Cardiac septum (tissue), 1 donor: ENCODE measurements at places on chromosomes 1 and 21. TPM values are rescaled to one million over a fixed set of nuclear protein-coding genes. Genes with fewer than 3 reads are reported as not detected.
A peak's percentile ranks its signal among the peaks of the same experiment; 100 is the strongest.

The ZMYND12 gene
- total RNA-seq, result 1.6 TPM

The ZNF593OS gene
- not detected for total RNA-seq

GRCh38 chr1:172351754-172352161, 68.7 kb upstream of the C1orf105 start:
- DNase-seq, result no peak

The WNT9A gene
- 6.5 TPM for total RNA-seq

The OPRD1 gene
- total RNA-seq, result not detected

The PGLYRP3 gene
- not detected for total RNA-seq

The L1TD1 gene
- 0.67 TPM for total RNA-seq

The LAX1 gene
- total RNA-seq, result 0.40 TPM

The DNAI4 gene
- 10.9 TPM for total RNA-seq

- no peak for DNase-seq
Measured at GRCh38 chr1:240768979-240769378, 157.0 kb upstream of the GREM2 start.

The PTGFRN gene
- total RNA-seq, result 216 TPM

DNA sequence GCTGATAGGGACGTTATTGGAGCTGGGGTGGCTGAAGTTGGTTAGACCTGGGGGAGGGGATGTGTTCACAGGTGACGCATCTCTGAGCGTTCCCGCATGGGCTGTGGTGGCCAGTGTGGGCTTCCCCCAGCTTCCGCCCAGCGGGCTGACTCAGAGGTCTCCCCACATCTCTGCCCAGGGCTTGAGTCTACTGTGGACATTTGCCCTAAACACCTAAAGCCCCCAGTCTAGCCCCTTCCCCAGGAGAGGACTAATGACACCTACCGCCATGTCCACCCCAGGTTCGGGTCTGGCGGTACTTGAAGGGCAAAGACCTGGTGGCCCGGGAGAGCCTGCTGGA, 2.0 kb downstream of the AGRN start:
- DNase-seq, result no peak

- DNase-seq, result no peak
Measured at GRCh38 chr1:119163396-119163795, 22.9 kb upstream of the WARS2 start.

The ICOSLG gene
- 1.5 TPM for total RNA-seq

The TDRD5 gene
- not detected for total RNA-seq

DNA sequence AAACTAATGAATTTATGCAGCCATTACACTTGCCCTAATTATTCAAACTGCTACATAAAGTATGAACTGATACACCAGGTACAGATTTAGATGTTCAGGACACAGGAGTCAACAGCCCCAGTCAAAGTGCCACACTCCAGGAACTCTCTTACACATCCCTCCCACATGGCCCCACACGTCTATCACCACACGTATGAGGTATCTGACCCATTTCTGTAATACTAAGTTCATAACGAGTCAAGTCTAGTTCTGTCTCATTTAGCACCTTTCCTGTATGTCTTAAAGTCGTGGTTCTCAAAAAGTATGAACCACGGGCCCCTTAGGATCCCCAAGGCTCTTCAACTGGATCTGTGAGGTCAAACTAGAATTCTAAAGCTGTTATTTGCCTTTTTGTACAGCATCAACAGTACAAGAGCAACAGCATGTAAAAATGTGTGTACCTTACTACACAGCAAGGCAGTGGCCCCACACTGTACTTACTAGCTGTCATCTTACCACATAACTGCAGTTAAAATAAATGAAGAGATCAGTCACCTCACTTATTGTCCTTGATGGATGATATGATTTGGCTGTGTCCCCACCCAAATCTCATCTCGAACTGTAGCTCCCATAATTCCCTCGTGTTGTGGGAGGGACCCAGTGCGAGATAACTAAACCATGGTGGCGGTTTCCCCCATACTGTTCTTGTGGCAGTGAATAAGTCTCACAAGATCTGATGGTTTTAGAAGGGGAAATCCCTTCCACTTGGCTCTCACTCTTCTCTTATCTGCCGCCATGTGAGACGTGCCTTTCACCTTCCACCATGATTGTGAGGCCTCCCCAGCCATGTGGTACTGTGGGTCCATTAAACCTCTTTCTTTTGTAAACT, 42.6 kb downstream of the SIPA1L2 start:
- DNase-seq, result no peak

The SRSF11 gene
- total RNA-seq, result 64.8 TPM

GRCh38 chr1:237902960-237903743, 12.4 kb upstream of the ZP4 start:
- DNase-seq, result no peak

DNA sequence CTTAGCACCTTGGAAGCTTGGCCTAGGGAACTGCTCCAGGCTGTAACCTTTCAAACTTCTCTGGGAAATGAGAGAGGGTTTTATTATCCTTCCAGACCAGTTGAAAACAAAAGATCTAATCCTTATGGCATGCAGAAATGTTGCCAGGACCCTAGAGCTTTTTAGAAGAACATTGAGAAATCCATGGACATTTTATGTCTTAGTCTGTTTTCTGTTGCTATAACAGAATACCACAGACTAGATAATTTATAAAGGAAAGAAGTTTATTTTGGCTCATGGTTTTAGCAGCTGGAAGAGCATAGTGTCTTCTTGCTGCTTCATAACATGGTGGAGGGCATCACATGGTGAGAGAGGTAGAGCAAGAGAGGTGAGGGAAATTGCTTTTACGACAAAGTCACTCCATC, 25.8 kb downstream of the OSBPL9 start:
- DNase-seq, result no peak

The CRTC2 gene
- total RNA-seq, result 20.6 TPM

The VSIG8 gene
- not detected for total RNA-seq

DNA sequence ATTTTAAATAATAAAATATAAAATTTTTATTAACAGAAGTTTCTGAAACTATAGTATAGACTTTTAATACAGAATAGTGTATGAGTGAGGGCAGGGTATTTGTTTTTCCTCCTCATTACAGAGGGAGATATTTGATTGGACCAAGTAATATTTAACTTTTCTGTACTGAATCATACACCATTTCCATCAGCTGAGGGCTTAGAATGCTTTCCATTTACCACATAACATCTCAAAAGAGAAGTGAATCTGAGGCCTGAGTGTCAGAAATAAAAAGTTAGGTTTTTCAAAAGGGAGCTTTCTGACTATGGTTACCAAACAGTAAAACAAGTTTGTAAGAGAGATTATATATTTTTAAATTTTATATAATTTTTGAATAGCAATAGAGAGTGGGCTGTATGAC, 29.5 kb downstream of the TLCD4 start:
- no peak for DNase-seq

The CREG1 gene
- total RNA-seq, result 60.1 TPM

DNA sequence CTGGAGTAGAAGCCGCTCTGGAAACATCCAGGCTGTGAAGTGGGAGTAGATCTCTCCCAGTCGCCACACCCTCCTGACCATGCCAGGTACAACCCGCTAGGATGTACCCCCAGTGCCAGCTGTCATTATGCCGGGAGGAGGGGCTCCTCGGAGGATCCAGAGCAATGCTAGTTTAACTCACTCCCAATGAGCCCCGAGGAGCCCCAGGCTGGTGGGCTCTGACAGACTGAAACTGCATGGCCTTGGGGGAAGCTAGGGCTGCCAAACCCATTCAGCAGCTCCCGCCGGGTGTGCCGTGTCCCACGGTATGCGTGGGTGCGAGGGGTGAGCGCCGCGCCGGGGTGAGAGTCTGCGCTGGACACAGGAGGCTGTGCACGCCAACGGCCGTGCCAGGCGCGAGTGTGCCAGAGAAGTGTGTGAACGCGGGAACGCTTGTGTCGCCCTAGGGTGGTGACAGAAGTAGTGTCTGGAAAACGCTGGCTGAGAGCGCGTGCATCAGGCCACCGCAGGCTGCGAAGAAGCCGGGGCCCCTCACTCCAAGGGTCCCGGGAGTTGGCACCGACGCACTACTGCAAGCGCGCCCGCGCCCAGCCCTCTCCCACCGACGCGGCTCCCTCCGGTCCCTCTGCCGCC, 177.1 kb upstream of the EDN2 start:
- DNase-seq, result no peak

DNA sequence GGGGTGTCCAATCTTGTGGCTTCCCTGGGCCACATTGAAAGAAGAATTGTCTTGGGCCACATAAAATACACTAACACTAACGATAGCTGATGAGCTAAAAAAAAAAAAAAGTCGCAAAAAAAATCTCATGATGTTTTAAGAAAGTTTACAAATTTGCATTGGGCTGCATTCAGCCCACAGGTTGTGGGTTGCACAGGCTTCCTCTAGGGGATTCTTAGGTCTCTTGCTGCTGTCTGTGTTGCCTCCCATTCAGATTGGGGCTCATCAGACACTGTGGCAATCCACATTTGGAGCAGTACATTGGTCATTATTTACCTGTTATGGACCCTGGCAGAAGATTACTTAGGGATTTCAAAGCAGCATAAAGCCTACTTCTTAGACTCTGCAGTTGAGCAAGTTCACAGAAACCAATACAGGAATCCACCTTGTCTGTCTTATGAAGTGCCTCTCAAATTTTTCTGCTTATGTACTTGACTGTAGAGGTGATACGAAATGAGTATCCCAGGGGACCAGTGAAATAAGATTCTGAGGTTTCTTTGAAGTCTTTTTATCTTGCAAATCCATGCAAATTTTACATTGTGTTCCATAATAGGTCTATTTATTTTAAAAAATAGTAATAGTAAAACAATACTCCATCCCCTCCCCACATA, 205.5 kb downstream of the RPS6KC1 start:
- DNase-seq, result no peak

- no peak for DNase-seq
Measured at GRCh38 chr1:103194060-103194459, 85.7 kb upstream of the COL11A1 start.

- DNase-seq, result no peak
Measured at GRCh38 chr21:27690426-27690825, 723.5 kb upstream of the ADAMTS5 start.

- DNase-seq, result no peak
Measured at GRCh38 chr1:157696966-157697628, 3.5 kb downstream of the FCRL3 start.

The NOC2L gene
- total RNA-seq, result 39.0 TPM

- peak; percentile 81 for DNase-seq
Measured at GRCh38 chr1:155127105-155127966, at the start of gene EFNA1. EFNA1 (plus strand) TSS chr1:155127876; CDS start chr1:155127978, 102 bp downstream.

DNA sequence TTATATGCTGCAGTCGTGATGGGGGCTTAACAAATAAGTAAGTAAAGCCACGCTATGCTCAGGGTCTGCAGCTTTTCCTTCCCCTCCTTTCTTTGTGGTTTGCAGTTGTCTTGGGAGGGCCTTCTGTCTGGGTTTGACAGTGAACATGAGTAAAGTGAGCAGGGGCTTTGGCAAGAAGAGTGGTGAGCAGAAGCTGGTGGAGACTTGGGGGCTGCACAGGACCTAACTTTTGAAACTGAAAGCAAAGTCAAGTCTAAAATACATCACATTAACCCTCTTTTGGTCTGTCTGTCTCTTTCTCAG, 368.6 kb upstream of the VAMP3 start:
- DNase-seq, result no peak

The OLIG2 gene
- total RNA-seq, result not detected

DNA sequence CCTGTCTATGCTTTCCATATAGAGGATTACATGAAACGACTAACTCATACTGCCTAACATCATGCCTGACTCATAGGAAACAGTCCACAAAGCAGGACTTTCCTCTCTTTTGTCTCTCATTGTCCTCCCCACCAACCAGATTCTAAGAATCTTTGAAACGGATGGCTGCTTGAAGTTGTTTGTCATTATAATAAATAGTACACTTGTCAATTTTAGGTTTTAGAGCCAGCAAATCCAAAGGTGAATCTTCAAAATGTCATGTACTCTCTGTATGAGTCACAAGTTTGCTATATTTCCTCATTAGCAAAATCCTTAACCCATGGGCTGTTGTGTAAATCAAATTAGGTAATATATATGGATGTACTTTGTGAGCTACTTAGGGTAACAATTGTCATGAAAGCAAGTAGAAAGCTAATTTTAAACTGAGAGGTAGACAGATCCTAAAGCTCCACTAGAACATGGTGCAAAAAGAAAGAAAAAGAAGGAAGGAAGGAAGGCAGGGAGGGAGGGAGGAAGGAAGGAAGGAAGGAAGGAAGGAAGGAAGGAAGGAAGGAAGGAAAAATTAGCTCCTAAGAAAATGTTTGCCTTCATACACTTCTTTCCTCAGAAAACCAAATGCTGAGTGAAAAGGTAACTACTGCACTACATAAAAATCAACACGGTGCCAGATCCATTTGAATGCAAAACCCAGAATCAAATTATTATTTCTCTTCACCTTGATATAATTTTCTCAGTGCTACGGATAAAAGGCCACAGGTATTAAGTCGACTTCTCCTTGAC, 129.5 kb upstream of the PRMT6 start:
- no peak for DNase-seq

The PLD5 gene
- total RNA-seq, result 0.24 TPM

GRCh38 chr1:159261721-159262494, 40.2 kb upstream of the FCER1A start:
- DNase-seq, result no peak

DNA sequence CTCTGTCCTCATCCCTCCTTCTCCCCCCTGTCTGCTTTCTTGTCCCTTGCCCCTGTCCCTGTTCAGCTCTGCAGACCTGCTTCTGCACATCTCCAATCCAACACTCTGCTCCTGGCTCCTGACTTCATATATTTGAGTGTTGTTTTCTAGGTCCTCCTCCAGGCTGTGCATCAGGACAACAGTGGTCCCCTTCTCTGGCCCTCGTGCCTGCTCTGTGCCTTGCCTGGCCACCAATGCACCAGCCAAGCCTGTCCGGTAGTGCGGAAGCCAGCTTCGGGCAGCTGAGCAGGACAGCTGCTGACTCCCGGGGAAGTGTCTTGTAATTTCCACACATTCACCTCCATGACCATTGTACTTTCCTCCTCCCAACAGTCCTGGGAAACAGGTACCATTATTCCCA, 203.4 kb upstream of the RAB4A start:
- no peak for DNase-seq

DNA sequence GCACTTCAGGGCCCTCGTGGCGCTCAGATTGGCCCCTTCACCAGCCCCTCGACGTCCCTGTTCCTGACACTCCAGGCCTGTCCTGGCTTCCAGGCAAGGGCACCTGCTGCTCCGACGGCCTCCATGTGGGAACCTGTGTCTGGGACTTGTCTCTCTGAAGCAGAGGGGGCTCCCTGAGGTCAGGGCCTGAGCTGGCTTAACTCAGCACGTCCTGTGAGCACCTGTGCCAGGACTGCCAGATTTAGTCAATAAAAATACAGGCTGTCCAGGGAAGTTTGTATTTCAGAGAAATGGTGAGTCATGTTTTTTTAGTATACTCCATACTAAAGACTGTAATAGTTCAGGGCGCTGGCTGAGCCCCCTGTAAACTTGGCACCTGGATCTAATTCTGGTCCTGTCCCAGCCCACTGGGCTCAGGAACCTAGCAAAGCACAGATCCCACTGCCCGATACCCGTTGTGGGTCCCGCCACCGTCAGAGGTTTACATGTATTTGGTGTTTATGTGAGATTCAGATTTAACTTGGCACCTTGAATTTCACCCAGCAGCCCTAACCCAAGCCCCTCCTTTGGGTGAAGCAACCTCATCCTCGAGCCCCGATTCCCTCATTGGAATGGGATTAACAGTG, 109.9 kb upstream of the IFFO2 start:
- DNase-seq, result no peak
